ENCODE measurements at places on chromosomes 6 and 20.

DNA sequence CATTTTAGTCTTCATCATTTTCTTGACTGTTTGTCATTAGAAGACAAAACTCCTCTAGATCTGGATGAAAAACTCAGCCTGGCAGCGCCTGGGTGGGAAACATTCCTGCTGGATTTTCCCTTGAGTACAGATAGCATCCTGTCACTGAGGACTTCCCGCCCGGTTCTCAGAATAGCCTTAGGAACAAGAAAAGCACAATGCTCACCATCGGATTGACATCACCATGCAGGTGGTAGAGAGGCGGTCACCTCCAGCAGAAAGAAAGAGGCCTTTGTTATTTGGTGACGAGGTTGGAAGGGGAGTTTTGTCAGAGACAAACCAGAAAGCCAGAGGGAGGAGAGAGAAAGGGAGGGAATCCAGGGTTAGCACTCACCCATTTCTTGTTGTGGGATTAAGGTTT, 39.8 kb downstream of the KIF25 start:
- no peak for DNase-seq

- DNase-seq: peak; percentile 4
Observed at GRCh38 chr20:9363673-9364072, 150.7 kb upstream of the LAMP5 start.

- DNase-seq: no peak
Observed at GRCh38 chr6:5094327-5094726, 9.2 kb downstream of the PPP1R3G start.

- DNase-seq: no peak
Observed at GRCh38 chr6:43965628-43966373, 161.5 kb downstream of the MRPL14 start.

GRCh38 chr6:27893059-27893835, 18.9 kb downstream of the OR2B2 start:
- peak; percentile 96 for DNase-seq

GRCh38 chr6:14211562-14211942, 94.0 kb downstream of the CD83 start:
- DNase-seq: no peak

GRCh38 chr6:170057034-170057734, 233.7 kb downstream of the DLL1 start:
- no peak for DNase-seq

DNA sequence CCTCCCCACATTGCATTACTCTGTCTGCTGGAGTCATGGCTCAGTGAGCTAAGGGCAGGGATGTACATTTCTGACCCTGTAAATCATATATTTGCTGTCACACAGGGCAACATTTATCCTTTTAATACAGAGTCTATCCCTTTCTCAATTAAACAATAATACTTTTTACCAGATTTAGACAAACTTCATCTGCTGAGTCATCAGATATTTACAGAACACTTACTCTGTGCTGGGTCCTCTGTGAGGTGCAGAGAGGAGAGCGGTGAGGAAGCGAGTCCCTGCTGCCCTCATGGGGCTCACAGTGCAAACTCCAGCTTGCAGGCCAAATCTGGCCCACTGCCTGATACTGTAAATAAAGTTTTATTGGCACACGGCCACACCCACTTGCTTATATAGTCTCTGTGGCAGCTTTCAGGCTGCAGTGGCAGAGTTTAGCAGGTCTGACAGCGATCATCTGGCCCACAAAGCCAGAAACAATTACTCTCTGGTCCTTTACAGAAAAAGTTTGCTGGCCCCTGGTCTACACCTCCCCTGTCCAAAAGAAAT, 144.5 kb downstream of the CDH26 start:
- DNase-seq: no peak

- DNase-seq: no peak
Observed at GRCh38 chr6:53616450-53617357, 48.9 kb downstream of the KLHL31 start.

DNA sequence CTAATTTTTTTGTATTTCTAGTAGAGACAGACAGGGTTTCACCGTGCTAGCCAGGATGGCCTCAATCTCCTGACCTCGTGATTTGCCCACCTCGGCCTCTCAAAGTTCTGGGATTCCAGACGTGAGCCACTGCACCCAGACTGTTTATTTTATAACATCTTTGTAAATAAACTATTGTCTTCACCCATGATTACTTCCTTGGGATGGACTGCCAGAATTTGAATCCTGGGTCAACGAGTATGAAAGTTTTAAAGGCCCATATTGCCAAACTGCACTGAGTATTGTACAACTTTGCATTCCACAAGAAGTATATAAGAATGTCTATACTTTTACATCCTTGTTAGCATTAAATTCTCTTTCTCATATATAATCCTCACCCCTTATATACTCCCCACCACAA, 38.6 kb downstream of the ZHX3 start:
- no peak for DNase-seq

- DNase-seq: no peak
Observed at GRCh38 chr6:55058682-55059081, 115.6 kb upstream of the HCRTR2 start.

DNA sequence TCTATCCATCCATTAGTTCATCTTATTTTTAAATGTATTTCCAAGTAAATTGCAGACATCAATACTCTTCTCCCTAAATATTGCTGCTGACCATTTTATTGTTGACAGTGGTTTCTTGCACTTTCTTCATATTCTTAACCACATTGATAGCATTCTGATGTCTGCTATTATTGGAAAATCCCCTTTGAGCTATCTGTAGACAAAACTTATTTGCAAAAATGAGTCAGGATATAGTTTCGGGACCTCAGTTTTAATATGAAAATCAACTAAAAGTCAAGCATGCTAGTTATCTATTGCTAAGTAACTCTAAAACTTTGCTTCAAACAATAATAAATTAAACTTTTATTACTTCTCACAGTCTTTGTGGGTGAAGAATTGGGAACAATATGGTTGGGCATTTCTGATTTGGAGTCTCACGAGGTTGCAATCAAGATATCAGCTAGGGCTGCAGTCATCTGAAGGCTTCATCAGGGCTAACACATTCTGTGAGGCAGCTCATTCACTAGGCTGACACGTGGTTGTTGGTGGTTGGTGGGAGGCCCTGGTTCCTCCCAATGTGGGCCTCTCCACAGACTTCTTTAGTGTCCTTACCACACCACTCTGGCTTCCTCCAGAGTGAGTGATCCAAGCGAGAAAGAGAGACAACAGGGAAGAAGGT, 32.7 kb downstream of the CD109 start:
- no peak for DNase-seq

DNA sequence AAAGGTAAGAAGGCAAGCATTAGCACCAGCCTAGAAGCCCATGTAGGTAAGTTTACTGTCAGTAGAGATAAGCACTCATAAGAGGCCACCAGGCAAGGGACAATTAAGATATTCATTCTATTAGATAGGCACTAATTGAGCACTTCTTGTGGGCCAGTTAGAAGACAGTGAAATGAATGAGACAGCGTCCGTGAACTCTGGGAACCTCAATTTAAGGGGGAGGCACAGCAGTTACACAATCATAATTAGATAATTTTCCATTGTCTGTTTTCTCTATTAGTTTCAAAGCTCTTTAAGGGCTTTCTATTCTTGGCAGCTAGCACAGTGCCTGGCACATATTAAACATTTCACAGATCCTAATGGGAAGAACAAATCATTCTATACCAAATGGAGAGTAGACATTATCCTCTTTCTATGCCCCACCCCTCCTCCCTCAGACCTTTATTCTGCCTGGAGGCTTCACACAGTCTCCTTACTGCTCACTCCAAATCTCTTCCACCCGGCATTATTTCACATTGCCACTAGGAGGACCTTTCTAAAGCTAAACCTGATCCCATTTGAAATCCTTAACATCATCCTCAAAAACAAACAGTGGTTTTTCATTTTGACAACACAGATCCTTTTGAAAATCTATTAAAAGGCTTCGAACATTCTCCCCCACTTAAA, 529.6 kb downstream of the ADGRB3 start:
- DNase-seq: no peak

DNA sequence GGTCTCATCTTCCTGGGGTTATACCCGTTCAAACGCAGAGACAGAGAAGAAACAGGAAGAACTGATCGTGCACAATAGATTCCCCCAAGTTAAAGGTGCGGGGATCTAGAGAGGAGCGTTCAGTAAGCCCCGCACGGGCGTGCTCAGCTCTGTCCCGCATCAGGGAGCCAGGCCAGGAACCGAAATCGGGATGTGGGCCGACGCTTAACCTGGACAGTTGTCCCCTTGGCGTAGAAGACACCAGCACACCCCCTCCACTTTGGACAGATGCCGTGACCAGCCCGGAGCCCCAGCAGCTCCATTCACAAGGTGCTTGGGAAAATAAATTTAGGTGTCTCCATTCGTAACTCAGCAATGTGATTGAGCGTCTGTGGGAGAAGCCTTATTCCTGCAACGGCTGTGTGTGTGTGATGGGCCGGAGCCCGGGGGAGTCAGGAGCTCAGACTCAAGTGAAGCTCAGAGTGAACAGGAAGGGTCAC, 24.0 kb upstream of the GATA5 start:
- DNase-seq: no peak

GRCh38 chr6:156905801-156906200, 128.6 kb downstream of the ARID1B start:
- no peak for DNase-seq

- DNase-seq: no peak
Observed at GRCh38 chr6:56746767-56747504, 104.2 kb upstream of the DST start.

DNA sequence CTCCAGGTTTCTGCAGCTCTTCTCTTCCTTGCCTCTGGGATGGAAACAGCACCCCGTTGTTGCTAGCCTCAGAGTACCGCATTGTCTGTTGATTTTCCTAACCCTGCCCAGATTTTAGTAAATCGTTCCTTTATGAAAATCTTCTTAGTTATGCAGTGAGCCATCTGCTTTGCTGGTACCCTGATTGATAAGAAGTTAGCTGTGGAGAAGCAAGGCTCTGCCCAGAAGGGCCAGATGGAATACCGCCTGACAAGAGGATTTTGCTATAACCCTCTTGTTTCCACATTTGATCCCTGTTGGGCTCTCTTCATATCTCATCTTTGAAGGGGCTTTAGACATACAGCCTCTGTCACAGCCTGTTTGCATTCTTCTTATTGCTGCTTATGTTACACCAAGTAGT, 229.0 kb downstream of the CDKAL1 start:
- DNase-seq: no peak

GRCh38 chr6:63571361-63572043, 778 bp upstream of the LOC128125822 start:
- DNase-seq: peak; percentile 44

- DNase-seq: no peak
Observed at GRCh38 chr20:22214296-22214695, 370.1 kb downstream of the FOXA2 start.

DNA sequence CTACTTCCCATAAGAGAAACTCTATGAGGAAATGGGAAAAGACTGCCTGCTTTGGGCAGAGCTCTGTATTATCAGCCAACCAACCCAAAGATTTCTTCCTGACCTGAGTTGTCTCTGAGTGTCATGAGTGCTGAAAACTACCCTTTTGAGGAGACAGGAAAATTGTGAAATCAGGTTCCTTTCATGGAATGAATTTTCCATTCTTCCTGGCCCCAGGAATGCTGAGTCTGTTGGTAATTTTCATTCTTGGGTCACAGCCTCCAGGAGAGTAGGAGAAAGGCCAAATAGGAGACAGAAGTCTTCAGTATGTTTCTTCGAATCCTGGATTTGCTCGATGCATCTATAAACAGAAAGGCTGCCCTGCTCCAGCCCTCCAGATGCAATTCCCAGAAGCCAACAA, 53.6 kb downstream of the SCML4 start:
- DNase-seq: no peak

DNA sequence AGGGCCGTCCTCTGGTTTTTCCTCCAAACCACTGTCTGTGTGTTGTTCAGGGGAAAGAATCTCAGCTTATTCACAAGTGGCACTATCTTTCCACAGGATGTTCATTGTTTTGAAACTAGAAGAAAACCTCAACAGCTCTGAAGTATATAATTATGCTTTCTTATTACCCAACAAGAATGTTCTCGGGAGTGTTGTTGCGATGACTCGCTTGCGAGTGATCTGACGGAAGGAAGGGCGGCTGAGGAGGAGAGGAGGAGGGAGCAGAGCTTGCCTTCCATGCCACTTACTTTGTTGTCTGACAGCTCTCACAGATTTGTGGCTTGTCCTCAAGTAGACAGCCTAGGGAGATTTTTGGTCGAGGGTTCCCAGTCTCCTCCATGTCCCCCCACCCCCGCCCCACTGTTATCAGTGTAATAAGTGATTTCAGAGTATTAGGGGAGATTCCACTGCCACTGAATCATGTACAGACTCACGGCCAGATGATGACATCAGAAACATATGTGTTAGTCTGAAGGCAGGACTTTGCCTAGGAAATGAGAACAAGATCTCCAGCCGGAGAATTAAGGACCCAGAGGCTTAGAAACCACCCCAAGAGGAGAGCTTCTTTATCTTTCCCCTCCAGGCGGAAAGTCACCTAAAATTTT, 80.7 kb upstream of the CCN6 start:
- no peak for DNase-seq

DNA sequence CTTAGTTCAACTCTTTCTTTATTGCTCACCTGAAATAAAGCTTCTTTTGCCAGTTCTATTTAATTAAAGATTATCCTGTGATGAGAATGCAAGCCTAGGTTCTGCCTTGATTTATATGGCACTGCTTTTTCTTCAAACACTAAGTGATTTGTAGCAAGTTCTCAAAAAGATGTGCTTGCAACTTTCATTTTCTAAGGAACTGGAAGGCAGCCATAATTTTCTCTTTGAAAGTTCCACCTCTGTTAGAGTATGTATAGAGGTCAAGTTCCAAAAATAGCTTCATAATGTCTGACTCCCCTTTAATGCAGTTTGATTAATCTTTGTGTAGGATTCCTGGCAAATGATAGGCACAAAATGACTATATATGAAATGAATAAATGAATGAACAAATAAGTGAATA, 528.3 kb upstream of the FLRT3 start:
- DNase-seq: no peak

DNA sequence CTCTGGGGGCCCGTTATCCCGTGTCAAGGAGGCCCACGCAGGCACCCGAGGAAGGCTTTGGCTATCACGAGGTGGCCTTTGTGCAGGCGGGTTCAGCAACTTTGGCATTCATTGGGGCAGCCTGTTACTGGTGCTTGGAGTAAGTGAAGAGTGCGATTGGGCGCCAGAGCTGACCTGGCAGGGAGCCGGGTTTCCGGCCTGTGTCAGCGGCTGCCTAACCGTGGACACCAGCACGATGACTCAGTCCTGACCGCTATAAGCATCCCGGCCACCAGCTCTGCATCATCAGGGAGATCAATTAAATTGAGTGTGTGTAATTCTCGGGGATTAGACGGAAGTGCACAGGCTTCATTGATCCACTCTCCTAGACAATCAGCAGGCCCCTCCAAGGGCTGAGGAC, 45.9 kb downstream of the CDH4 start:
- no peak for DNase-seq

- no peak for DNase-seq
Observed at GRCh38 chr6:132612449-132613108, 11.5 kb downstream of the TAAR2 start.

DNA sequence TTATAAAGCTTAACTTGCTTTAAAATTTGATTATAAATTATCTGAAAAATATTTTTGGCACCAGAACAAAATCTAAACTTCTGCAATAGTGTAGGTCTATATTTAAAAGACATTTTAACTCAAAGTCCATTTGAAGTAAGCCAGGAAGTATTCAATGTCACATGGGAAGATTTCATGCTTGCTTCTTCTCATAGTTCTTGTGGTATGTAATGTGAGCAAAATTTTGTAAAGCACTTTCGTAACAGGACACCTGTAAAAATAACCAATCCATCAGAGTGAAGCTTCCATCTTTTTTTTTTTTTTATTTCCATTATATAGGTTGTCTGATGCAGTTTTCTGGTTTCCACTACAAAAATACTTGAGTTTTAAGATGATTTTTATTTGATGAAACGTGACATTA, 386.1 kb downstream of the LAMA2 start:
- DNase-seq: no peak

GRCh38 chr20:49272654-49273053, 5.2 kb downstream of the ZNFX1 start:
- DNase-seq: no peak

Measured in hematopoietic multipotent progenitor cell treated with erythropoietin and hydrocortisone succinate and interleukin-3 and kit ligand, for 15 days (in vitro differentiated cells).